ENCODE measurements at places on chromosomes 11 and 22.

GRCh38 chr22:45877651-45878050 lies 99.3 kb downstream of the WNT7B start:
- no peak for DNase-seq

- no peak for DNase-seq
These were observed 47.6 kb upstream of the GCAT start for GRCh38 chr22:37760152-37760551.

- DNase-seq, result no peak
These were observed 30.0 kb downstream of the RGL4 start for GRCh38 chr22:23720855-23721254.

- no peak for DNase-seq
These were observed 454.6 kb downstream of the KCNA4 start for GRCh38 chr11:29562183-29562582.

GRCh38 chr11:65593518-65594414 lies 1.8 kb downstream of the KCNK7 start:
- peak; percentile 29 for DNase-seq

DNA sequence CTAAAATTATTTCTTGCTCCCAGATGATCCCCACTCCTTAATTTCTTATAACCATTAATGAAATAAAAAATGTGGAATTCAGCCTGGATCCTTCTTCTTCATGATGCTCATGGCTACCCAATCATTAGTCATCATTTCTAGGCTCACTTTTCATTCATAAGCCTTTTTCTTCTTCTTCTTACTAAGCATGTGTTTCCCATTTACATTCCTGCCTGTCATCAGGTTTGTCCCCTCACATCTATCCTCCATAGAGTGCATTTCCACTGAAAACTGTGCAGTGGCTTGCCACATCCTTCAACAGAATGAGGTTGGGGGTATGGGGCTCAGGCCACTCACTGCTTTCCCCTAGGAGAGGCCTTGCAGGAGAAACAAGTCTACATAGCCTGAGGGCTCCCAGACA lies 35.8 kb upstream of the NTM start:
- peak; percentile 35 for DNase-seq

GRCh38 chr22:38845004-38845740 lies 1.3 kb upstream of the NPTXR start:
- DNase-seq, result peak; percentile 73

GRCh38 chr22:27801616-27802345 lies at the start of gene MN1:
MN1 (minus strand) TSS chr22:27801756; CDS start chr22:27800543, 1,213 bp downstream.
- peak; percentile 63 for DNase-seq

DNA sequence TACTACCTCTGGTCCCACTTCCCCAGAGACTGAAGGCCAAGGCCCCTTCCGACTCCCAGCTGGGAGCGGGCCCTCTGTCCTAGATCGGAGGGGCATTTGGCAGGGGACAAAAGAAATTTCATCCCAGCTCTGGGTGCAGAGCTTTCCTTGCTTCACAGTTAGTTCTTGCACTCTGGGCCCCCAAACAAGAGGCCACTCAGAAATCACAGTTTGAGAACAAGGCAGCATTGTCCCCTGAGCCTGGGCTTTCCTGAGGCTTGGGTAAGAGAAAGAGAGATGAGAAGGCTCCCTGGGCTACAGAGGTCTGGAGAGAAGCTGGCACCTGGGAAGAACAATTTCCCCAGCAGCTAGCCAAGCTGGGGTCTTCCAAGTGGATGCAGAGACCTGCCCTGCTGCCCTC lies 71.8 kb upstream of the NCAM1 start:
- DNase-seq, result no peak

GRCh38 chr11:126088999-126089398 lies 26.3 kb upstream of the CDON start:
- no peak for DNase-seq

GRCh38 chr11:95435628-95436353 lies 204.8 kb upstream of the SESN3 start:
- no peak for DNase-seq

GRCh38 chr11:73320763-73321603 lies 12.9 kb downstream of the ARHGEF17 start:
- peak; percentile 55 for DNase-seq

GRCh38 chr11:16149476-16149875 lies 206.9 kb downstream of the SOX6 start:
- no peak for DNase-seq

GRCh38 chr11:877565-877964 lies 33.0 kb downstream of the CHID1 start:
- no peak for DNase-seq

- no peak for DNase-seq
These were observed 43.8 kb downstream of the CELF1 start for GRCh38 chr11:47509077-47509536.

- DNase-seq, result no peak
These were observed 35.0 kb upstream of the PPARA start for GRCh38 chr22:46115388-46115678.

DNA sequence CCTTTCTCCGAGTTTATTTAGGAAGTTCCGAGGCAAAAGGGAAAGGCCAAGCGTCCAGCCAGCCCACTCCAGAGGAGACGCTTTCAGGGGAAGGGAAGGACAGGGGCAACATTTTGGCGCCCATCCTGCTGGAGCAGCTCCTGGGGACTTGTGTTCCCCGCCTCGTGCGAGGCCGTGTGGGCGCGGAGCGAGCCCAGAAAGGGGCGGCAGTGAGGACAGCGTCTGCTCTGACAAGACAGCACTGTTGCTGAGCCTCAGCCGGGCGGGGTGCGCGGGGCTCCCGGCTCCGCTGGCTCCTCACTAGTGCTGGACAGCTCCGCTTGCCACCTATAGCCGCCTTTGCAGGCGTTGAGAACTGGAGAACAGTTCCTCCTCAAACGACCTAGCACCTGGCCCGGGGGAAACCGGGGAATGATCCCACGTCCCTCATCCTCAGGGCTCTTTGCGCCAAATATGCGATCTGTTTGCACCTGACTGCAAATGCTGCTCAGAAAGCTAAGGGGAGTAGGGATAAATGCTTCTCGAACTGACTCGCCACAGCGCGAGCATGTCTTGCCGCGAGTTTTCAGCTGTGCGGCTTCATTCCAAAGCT lies 722 bp upstream of the GUCY1A2 start:
- peak; percentile 75 for DNase-seq

GRCh38 chr11:126229858-126230540 lies 18.4 kb downstream of the FAM118B start:
- no peak for DNase-seq

GRCh38 chr11:119447664-119448242 lies 24.8 kb upstream of the THY1 start:
- no peak for DNase-seq

GRCh38 chr11:106322106-106322505 lies 244.6 kb downstream of the AASDHPPT start:
- DNase-seq, result no peak

DNA sequence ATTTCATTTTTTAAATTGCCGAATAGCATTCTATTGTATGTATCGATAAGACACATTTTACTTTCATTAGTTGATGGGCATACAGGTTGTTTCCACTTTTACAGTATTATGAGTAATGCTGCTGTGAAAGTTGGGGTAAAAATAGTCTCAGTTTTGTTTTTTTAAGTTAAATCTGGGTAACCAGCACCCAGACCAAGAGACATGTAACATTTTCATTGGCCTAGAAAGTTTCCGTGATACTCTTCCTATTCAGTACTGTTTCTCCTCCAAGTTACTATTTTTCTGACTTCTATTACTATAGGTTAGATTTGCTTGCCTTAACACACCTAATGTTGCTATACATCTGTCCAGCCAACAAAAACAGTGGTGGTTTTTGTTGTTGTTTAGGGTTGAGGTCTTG lies 12.3 kb downstream of the IPO7 start:
- DNase-seq, result no peak

DNA sequence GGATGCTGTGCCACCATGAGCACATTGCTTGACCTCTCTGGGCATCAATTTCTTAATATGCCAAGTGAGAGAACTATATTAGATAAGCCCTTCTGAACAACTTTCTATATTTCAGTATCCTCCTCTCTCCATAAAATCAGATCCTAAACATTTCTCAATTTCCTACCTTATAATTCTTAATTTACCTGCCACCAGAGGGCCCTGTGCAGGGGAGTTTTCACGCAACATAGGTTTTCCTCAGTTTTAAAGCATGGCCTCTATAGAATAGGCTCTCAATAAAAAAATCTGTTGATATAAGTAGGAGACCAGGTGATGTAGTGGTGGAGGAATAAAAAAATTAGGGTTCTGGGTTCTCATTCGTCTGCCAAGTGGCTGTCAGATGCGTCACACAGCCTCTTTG lies 83.7 kb upstream of the DBX1 start:
- no peak for DNase-seq

DNA sequence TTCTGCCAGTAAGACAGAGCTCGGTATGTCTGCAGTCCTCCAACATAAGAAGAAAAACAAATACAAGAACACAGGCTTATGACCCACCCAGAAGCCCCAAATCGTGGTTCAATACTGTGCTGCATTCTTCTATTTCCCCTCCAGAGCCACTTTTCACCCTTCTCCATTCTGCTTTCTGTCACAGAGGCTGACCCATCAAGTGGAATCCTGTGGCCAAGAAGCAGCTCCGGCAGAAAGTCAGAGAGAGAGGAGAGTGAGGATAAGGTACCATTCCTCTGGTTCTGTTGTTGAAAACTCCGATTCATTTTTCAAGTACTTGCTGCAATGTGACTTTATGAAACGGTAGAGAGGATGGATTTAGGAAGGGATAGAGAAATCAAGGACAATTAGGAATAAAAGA lies 30.4 kb downstream of the PGM2L1 start:
- DNase-seq, result no peak

GRCh38 chr22:23827351-23827995 lies 11.3 kb downstream of the DERL3 start:
- DNase-seq, result no peak

DNA sequence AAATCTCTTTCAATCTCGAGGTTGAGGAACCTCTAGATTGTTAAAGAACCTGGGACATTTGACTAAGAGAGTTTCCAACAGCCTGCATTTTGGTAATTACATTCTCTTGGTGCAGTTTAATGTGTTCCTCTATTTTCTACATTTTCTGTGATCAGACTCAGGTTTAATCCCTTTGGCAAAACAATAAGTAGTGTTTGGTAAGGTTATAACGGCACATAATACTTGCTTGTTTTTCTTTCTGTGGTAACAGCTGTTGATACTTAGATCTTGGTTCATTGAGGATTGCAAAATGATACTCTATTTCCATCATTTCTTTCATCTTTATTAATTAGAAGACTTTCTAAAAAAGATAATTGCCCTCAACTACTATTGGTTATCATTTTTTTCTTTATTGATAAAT lies 271.3 kb downstream of the SBF2 start:
- no peak for DNase-seq

DNA sequence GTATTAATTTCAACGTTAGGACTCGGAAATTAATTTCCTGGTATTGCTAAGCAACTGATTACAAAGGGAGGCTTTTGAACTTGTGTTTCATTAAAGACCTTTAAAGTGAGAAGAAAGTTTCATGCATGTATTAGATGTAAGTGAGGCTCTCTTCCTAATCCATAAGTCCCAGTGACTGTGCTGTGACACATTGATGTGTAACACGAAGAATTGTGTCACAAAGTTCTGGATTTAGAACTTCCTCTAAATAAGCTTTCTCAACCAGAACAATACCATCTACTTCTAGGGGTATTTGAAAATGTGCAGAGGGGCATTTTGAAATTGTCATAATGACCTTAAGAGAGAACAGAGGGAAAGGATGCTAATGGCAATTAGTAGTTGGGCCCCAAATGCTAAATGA lies 14.4 kb downstream of the DCUN1D5 start:
- no peak for DNase-seq

GRCh38 chr11:12287374-12288211 lies 89.8 kb upstream of the PARVA start:
- peak; percentile 99 for DNase-seq

DNA sequence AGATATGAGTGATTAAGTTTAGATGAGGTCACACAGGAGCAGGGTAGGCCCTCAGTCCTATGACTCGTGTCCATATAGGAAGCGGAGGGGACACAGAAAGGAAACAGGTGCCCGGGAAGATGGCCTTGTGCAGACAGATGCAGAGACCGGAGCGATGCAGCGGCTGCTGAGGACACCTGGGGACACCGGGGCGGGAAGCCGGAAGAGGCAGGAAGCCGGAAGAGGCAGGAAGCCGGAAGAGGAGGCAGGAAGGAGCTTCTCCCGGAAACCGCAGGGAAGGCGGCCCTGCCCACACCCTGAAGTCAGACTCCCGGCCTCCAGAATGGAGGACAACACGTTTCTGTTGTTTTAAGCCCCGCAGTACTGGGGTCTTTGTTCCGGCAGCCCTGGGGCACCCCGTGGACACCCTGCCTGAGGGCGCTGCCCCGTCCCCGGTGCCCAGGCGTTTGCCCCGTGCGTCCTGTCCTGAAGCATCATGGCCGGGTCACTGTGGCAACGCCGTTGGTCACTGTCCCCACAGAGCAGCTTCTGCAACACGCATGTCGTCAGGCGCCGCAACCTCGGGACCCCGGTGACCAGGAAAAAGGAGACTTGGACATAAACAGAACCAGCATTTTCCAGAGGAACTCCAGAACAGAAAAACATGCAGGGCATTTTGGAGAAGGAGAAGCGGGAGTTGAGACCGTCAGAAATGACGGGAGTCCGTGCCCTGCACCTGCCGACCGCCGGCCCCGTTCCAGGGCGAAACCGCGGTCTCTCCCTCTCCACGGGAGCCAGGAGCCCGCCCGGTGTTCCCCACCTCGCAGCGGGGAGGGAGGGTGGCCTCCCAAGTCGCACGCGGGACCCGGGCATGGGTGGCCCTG lies 103.4 kb downstream of the BRD1 start:
- peak; percentile 7 for DNase-seq

DNA sequence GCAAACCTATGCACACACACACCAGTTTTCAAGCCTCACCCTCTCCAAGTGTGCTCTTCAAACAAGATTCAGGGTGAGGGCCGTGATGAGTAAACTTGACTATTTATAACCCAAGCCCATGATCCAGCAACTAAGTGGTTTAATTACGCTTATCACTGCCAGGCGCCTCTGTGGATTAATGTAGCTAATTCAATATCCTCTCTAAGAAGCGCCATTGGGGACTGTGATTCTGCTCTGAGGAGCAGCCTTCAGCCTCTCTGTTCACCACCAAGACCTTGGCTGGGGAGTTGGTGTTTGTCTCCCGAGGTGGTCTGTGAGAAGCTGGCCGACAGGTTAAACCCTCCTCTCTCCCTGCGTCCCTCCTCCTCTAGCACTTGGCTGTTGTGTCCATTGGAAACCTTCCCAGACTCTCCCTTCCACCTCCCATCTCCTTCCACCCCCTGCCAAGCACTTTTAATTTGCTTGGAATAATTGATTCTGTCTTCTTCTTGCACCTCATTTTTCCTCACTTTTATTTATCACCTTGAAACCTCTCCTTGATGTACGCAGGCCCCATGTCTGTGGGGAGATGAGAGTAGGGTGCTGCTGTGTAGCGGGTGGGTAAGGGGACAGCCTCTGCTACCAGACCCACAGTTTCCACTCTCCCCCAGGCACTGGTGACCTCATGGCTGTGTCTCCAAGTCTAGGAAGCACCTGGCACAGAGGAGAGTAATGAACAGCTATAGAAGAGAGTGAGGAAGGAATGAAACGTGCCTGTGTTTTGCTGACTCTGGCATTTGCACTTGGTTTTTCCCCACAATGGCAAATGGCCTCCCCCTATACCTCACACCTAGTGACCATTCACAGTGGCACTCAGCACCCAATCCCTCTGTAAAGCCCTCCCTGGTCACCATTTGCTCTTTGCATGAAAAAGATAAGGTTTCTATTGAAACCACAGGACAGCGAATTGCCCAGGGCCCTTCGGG lies 236.6 kb downstream of the GRIK4 start:
- no peak for DNase-seq

GRCh38 chr11:13663631-13664071 lies 4.8 kb upstream of the FAR1 start:
- DNase-seq, result peak; percentile 16

- no peak for DNase-seq
These were observed 27.0 kb upstream of the CCDC89 start for GRCh38 chr11:85712953-85713352.

GRCh38 chr11:14300661-14301304 lies 58.2 kb downstream of the RRAS2 start:
- DNase-seq, result peak; percentile 75
